ENCODE measurements at places on chromosomes 1 and 21.

GRCh38 chr1:89274411-89274857 lies 1.8 kb upstream of the GBP5 start:
- no peak for DNase-seq

DNA sequence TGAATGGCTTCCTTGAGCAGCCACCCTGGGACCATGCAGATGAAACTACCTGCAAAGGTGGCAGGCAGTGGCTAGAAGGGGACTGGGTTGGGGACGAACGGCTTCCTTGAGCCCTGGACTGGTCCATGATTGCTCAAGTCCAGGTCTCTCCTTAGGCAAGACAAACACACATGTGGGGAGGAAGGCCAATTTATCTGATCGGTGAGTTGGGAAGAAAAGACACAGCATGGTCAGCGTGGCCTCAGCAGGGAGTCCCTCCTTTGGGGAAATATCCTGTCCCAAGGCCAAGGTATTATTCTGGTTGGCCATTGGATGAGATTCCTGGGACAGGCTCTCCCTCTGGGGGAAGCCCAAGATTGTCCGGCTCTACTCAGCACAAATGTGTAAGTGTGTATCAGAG lies 116.3 kb upstream of the ERG start:
- DNase-seq = no peak

GRCh38 chr1:10232163-10232562 lies 21.8 kb downstream of the KIF1B start:
- DNase-seq = no peak

DNA sequence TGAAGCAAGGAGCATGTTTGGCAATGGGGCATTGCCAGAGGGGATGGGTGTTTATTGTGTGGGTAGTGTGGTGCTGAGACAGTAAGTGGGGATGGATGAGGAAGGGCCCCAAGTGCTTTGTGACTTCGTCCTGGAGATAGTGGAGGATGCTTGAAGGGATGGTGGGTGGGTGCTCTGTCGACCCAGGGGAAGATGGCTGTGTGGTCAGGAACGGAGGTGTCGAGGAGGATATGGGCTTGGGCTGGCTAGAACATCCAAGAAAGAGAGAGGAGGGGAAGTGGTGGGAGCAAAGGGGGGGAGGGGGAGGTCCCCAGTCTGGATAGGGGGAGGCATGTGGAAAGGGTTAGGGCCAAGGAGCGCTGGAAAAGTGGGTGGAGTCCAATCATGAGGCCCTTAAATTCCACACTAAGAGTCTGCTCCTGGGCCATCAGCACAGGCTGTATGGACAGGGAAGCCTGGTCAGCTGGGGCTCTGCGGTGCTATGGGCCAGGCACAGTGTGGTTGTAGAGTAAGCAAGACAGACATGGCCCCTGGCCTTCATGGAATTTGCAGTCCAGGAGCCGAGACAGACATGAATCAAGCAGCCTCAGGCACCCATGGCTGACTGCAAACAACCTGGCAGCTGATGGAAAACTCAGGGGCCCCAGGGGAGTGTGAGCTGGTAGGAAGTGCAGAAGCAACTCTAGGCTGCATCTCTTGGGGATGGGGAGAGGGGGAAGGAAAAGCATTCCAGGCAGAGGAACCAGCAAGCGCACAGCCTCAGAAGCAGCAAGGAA lies 36.3 kb downstream of the EDN2 start:
- no peak for DNase-seq

DNA sequence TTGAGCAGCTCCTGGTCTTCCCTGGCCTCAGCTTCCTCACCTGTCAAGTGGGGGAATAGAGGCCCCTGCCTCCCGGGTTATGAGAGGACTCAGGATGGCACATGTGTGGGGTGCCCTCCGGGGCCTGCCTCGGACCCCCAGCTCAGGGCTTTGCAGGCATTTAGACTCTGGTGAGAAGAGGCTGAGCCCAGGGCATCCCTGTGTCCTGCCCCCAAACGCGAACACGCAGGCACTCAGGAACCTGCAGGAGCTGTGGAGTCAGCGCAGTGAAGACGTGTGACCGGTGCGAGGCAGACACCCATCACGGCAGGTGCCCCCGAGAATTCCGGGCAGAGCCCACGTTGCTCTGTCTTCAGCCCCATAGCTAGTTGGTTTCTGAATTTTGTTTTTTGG lies 5.5 kb upstream of the PEX10 start:
- no peak for DNase-seq

- DNase-seq = no peak
These were observed 27.1 kb upstream of the RUNX3 start for GRCh38 chr1:24957016-24957807.

- DNase-seq = no peak
These were observed 79.6 kb downstream of the RGL1 start for GRCh38 chr1:183884526-183884925.

DNA sequence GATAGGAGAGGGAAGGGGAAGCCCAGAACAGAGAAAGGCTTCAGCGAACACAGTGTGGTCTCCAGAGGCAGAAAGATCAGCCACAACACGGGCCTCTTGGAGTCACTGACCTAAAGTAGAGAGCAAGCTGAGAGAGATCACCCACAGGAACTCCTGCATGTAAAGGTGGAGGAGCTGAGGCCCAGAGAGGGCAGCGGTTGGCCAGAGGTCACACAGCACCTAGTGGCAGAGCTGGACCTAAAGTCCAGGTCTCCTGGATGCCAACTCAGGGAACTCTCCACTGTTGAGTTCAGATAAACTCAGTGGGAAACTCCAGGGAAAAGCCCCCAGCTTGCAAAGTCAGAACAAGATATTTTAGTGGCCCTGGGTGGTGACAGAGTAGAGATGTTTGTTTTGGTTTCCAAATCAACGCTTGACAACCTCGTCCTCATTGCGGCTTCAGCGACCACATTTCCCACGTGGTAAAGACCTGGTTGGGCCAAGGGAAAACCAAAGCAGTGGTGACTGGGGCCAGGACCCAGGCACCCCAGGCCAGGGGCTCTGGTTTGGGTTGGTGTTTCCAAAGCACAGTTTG lies 4.6 kb downstream of the IFFO2 start:
- DNase-seq = no peak

- peak; percentile 4 for DNase-seq
These were observed 436.3 kb downstream of the PTPRU start for GRCh38 chr1:29672416-29673227.

DNA sequence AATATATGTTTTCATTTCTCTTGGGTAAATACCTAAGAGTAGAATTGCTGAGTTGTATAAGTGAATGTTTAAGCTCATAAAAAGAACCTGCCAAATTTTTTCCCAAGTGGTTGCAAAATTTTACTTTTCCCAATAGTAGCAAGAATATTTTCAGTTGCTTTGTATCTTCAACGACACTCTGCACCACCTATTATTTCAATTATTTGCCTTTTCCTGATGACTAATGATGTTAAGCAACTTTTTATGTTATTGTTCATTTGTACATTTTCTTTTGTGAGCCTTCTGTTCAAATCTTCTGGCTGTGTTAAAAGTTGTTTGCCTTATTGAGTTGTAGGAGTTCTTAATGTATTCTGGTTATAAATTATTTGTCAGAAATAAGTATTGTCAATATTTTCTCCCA lies 299.1 kb upstream of the NRIP1 start:
- no peak for DNase-seq

DNA sequence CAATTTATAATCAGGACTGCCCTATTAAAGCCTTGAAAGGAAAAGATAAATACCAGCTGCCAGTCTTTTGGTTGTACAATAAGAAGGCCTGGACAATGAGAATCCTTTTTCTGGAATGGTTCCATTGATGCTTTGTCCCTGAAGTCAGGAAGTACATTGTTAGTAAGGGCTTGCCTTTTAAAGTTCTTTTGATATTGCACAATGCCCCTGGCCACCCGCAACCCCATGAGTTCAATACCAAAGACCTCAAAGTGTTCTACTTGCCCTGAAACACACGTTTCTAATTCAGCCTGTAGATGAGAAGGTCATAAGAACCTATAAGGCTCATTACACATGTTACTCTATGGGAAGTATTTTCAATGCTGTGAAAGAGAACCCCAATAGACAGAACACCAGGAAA lies 112.1 kb downstream of the OLFM3 start:
- DNase-seq = no peak

- DNase-seq = no peak
These were observed 12.4 kb downstream of the HOOK1 start for GRCh38 chr1:59827055-59827643.

- DNase-seq = no peak
These were observed 295.4 kb downstream of the AGBL4 start for GRCh38 chr1:49728377-49728776.

- no peak for DNase-seq
These were observed 50.8 kb downstream of the CHD5 start for GRCh38 chr1:6129313-6129712.

- no peak for DNase-seq
These were observed 48.0 kb downstream of the ABCA4 start for GRCh38 chr1:94072840-94073522.

- DNase-seq = no peak
These were observed 35.0 kb downstream of the FHAD1 start for GRCh38 chr1:15282038-15282437.

DNA sequence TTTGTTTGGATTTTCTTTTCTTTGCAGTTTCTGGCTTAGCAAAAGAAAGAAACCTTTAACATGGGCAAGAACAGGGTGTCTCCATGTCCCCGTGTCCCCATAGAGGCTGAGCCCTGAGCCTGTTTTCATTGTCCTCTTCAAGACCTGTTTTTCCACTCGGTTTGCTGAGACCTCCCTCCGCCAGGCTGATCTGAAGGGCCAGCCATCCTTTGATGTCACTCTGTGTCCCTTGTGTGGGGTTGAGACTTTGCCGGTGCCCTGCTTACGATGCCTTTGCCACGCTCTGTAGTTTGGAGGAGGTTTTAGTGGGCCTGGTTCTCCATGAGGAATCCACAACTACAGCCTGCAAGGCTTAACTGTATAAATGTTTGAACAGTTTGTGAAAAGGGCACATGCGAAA lies 23.8 kb downstream of the IFNGR2 start:
- DNase-seq = no peak

GRCh38 chr21:42670884-42671283 lies 17.5 kb downstream of the PDE9A start:
- no peak for DNase-seq

DNA sequence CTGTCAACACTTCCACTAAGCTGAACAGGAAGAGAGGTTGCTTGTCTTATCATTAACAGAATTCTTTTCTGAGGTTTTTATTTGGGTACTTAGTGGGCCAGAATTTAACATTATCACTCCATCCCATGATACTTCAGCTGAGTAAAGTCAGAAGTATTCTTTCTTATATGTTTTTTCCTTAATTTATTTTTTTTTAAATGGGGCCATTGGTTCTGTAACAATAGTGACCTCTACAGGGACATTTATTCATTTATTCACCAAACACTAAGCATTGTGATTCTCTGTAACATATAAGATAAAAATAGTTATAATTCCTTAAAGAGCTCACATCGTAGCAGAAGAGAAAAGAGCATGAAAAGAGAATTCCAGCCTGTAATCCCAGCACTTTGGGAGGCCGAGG lies 9.8 kb downstream of the GREM2 start:
- no peak for DNase-seq

GRCh38 chr1:232280910-232281309 lies 349.0 kb downstream of the SIPA1L2 start:
- no peak for DNase-seq

Data from D341Med (cell line).